ENCODE measurements at places on chromosomes 1 and 21. TPM values are rescaled to one million over a fixed set of nuclear protein-coding genes. Genes with fewer than 3 reads are reported as not detected.

MCOLN3 gene
- total RNA-seq = 3.8 TPM

LCE3D gene
- total RNA-seq = 2.3 TPM

IRF6 gene
- 0.19 TPM for total RNA-seq

VSIG8 gene
- total RNA-seq = not detected

AVPR1B gene
- not detected for total RNA-seq

KRTAP27-1 gene
- total RNA-seq = not detected

ANGPTL7 gene
- total RNA-seq = not detected

BGLAP gene
- total RNA-seq = 0.21 TPM

PLA2G5 gene
- not detected for total RNA-seq

BRINP3 gene
- not detected for total RNA-seq

PADI3 gene
- total RNA-seq = 0.89 TPM

ATP6V1G3 gene
- total RNA-seq = not detected

TRIM17 gene
- not detected for total RNA-seq

GJA8 gene
- total RNA-seq = not detected

SERTAD4 gene
- total RNA-seq = 0.50 TPM

SAMSN1 gene
- total RNA-seq = not detected

CACNA1E gene
- total RNA-seq = not detected

KRTAP13-1 gene
- not detected for total RNA-seq

ANKRD65 gene
- total RNA-seq = 0.19 TPM

S100A12 gene
- not detected for total RNA-seq
